ENCODE measurements at places on chromosomes 16 and 17.

GRCh38 chr16:89096768-89097391 is 3.2 kb downstream of the ACSF3 start:
- no peak for DNase-seq

DNA sequence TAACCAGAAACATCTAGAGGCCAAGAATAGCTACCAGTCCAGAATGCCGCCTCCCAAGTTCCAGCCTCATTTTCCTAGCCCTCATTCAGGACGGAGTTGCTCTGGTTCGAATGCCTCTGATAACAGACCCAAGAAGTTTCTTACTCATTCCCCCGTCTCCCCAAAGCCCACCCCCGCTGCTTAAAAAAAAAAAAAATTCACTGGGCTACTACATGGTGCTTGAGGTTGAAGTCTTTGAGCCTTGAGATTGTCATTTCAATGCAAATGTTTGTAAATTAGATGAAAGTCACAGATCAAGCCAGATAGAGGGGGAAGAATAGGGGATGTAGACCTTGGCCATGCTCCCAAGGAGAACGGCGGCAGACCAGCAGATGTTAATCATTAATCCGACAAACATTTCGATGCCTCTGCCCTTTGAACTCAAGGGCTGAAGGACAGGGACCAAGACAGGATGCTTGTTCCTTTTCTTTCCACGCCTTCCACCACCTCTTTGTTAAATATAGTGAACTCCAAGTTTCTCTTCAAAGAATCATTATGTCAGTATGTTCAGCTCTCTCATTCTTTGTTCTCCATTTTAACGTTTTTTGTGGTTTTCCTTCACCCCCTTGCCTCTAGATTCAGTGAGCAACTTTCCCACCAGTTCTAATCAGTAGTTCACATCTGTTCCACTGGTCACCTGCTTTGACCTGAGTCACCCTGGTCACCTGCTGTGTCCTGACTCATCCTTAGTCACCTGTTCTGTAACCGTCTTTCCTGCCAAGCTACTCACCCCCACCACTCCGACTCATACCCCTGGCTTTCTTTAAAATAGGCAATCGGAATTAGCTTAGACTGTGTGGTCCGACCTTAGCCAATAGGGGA is 190.3 kb downstream of the CPPED1 start:
- DNase-seq: peak; percentile 98

- DNase-seq: no peak
These were observed 702 bp upstream of the WNT3 start for GRCh38 chr17:46818929-46819859.

GRCh38 chr16:88596483-88596882 is 26.3 kb downstream of the ZC3H18 start:
- DNase-seq: no peak

- DNase-seq: no peak
These were observed 622.2 kb upstream of the SALL1 start for GRCh38 chr16:51773071-51773890.

DNA sequence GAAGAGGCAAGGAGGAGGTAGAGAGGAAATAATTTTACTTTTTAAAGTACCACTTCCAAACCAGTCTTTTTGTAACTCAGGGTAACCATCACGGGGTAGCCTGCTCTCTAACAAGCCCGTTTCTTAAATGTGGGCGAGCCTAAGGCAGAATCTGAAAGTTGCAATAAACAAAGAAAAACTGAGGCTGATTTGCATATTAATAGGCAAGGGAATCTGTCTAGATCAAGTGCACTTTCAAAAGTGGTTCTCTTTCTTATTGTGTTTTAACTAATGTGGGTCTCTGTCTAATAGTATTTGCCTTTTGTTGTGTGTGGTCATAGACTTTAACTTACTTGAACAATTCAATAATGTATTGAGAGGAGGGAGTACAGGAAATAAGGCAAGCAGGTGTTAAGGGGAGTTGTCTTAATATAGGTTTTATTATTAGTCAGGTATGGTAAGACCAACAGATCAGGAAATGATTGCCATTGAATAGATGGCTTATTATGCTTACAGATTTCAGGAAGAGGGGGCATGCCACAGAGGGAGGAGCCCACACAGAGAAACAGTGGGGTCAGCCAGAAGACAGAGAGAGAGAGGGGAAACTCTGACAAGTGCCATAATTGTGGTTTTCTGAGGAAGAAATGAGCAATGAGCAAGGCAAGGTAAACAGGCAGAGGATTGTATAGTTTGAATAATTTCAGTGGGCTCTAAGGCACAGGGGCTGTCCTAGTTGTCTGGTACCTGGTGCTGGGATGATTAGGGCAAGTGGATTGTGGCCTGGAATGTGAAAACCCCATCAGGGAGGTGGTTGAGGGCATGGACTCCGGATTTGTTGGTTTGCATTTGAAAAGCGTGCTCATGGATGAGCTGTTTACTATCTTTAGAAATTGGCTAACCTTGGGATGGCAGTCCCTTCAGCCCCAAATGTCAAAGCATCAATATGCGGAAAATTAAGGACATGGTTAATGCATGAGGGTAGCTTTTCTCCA is 237.2 kb downstream of the TOX3 start:
- DNase-seq: no peak
